ENCODE measurements at places on chromosomes 1 and 21.

- no peak for DNase-seq
These were observed 34.4 kb upstream of the ROR1 start for GRCh38 chr1:63739452-63739851.

DNA sequence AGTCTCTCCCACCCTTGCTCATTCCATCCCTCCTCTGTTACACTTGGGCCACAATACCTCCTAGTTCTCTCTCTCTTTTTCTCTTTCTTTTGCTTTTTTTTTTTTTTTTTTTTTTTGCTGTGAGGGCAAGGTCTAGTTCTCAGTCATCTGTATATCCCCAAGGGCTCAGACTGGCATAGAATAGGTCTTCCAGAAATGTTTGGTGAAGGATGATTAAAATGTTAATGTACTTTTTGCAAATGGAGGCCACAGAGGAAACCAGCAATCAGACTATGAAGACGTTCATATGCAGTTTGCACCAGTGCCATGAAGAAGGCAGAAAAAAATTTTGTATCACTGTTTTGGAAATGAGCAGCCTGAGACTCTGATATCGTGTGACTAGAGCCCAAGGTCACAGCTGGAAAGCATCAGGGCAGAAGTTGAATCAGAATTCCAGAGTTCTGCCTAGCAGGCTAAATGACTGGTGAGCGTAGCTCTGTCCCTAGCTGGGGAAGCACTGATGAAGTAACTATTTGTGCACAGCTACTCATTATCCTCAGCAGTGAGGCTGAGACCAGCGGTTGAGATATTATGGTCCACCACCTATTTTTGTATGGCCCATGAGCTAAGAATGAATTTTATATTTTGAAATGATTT is 186.5 kb downstream of the TGFBR3 start:
- DNase-seq, result no peak

DNA sequence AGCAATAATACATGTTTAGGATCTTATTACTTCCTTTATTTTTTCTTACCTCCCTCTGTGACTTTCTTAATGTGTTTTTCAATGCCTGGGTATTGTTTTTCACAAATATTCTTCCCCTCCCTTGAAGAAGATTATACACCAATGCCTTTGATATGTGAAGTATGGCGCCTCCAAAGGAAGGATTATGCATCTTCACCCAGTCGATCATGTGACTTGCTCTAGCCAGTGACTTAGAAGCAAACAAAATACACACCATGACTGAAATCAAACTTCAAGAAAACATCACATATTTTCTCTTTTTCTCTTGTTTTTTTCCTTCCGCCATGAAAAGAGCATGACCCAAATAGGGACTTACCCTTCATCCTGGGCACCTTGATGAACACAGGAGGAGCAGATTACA is 297.1 kb downstream of the NCAM2 start:
- no peak for DNase-seq

DNA sequence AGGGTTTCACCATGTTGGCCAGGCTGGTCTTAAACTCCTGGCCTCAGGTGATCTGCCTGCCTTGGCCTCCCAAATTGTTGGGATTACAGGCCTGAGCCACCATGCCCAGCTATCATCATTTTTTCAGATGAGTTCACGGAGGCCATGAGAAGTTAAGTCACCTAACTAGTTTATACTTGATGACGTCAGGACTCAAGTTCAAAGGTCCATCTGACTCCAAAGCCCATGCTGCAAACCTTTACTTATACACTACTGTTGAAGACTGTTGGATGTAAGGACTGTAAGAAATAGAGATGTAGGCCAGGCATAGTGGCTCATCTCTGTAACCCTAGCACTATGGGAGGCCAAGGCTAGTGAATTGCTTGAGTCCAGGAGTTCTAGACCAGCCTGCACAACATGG is 40.8 kb upstream of the STMN1 start:
- no peak for DNase-seq

DNA sequence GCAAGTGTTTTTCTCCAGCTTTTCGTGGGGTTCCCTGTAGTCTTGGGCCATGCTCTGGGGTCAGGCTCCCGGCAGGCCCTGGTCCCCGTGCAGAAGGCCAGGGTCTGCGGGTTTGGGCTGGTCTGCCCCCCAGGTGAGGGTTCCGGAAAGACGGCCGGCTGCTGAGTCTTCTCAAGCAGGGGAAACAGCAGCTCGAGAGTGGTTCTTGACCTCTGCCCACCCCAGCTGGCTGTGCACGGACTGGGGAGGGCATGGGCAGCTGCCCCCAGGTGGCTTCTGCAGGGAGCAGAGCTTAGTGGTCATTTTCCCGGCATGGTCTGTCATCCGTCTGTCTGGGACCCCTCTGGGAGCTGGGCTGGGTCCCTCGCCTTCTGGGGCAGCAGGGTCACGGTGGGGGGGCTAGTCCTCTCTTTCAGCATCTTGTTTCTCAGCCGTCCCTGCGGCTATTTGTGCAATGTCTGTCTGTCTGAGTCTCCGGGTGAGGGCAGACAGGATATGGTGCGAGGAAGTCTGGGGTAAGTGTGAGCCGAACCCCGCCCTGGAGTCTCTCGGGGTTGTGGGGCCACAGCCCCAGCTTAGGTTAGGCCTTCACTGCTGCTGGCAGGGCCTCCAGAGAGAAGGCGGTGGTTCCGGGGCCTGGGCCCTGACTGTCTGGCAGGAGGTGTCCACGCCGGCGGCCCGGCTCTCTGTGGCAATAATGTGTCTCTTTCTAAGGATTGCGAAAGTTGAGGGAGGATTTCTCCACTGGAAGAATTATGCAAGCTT is 6.1 kb downstream of the SKI start:
- no peak for DNase-seq

DNA sequence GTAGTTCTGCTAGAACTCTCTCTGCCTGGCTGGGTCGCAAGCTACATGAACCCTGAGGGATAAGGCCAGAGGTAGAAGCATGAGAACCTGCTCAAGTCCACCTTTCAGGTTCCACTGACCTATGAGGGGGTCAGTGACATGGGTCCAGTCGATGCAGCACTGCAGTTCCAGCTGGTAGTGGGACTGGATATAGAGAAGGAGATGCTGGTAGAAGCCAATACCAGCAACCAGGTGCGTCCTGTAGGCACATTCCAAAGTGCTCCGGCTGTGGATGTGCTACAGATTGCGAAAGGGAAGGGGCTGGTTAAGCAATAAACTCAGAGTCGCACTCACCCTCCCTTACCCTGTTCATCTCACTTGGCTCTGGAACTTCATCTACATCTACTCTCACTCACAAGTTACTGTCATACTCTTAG is 5.7 kb downstream of the SMG5 start:
- DNase-seq, result no peak

GRCh38 chr1:233331676-233332519 is 4.4 kb downstream of the MAP3K21 start:
- DNase-seq, result no peak

DNA sequence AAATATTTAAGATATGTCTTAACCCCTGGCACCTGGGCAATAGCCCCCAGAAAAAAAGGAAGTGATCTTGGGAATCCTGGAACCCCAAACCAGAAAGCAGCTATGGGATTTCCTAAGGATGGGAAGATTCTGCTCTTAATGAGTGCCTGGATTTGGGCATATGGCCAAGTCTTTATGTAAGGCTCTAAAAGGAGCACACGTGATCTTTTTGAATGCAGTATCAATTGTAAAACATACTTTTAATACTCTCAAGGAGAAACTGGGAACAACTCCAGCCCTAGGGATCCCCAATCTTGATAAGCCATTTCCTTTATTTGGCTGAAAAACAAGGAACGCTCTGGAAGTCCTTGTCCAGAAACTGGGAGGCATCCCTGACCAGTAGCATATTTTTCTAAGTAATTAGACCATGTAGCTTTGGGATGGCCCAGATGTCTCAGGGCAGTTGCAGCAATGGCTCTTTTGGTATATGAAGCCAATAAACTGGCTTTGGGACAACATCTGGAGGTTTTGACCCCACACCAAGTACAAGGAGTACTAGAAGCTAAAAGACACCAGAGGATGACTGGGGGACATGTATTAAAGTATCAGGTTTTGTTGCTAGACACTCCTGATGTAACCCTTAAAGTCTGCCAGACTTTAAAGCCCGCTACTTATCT is 80.9 kb upstream of the KIAA0040 start:
- DNase-seq, result no peak

- DNase-seq, result no peak
These were observed 23.8 kb downstream of the PTPRF start for GRCh38 chr1:43554444-43554992.

GRCh38 chr1:228652116-228652515 is 83.2 kb upstream of the RHOU start:
- DNase-seq, result no peak

- DNase-seq, result no peak
These were observed 3.5 kb upstream of the PIGV start for GRCh38 chr1:26784023-26784871.

DNA sequence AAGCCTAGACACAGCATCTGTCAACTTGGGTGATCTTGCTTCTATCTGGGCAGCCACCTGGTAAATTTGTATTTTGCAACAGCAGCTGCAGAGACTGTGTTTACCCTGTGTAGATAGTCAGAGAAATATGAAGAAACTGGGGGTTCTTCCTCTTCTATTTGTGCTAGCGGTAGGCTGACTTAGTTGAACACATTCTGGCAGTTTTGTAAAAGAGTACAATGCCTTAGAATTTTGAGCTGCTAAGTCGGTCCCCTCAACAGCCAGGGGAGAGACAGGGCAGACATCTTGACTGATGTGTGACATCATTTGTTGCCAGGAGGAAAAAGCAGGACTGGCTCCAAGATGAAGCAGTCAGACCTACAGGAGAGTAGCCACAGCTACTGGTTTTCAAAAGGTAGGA is 53.7 kb downstream of the KCNJ6 start:
- no peak for DNase-seq

DNA sequence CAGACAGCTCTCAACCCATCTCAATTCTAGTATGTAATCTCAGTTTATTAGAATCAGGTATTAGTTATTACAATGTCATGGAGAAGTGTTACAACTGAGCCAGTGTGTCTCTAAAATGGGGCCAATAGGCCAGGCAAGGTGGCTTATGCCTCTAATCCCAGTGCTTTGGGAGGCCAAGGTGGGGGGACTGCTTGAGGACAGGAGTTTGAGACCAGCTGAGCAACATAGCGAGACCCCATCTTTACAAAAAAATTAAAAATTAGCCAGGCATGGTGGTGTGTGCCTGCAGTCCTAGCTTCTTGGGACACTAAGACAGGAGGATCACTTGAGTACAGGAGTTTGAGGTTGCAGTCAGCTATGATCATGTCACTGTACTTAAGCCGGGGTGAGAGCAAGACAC is 104.9 kb downstream of the BCAR3 start:
- DNase-seq, result no peak

GRCh38 chr1:226674892-226675714 is 64.0 kb downstream of the ITPKB start:
- DNase-seq, result no peak

DNA sequence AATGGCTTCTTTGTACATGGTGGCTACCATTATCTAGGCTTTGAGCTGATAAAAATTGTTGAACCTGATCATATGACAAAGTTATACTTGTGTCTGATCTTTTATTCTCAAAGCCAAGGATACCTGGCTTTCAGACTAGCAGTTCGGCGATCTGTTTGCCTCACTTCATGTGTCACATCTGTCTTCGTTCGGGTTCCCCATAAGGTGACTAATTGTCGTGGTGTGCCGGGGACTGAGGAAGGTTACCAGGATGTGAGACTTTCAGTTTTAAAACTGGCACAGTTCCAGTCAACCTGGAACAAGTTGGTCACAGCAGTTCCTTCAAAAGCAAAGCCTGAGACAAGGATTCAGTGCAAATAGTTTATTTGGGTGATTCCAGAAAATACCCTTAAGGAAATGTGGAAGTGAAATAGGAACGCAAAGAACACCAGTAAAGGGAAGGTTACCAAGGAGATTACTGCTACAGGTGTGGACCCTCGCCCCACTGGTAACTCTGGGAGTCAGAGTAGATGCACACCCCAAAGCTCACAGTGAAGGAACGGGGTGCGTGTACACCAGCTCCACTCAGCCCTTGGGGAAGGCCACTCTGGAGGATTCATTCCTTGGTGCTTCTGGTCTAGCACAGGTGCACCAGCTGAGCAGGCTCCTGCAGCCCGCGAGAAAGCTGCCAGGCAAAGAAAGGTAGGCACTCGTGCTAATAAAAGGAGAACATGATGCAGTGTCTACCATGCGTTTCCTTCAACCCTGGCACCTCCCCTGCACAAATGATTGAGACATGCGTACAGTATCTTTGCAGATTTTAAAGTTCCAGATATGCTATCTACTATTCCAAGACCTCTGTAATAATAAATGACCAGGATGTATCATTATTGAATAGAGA is 69.0 kb downstream of the VWA5B1 start:
- DNase-seq, result no peak

DNA sequence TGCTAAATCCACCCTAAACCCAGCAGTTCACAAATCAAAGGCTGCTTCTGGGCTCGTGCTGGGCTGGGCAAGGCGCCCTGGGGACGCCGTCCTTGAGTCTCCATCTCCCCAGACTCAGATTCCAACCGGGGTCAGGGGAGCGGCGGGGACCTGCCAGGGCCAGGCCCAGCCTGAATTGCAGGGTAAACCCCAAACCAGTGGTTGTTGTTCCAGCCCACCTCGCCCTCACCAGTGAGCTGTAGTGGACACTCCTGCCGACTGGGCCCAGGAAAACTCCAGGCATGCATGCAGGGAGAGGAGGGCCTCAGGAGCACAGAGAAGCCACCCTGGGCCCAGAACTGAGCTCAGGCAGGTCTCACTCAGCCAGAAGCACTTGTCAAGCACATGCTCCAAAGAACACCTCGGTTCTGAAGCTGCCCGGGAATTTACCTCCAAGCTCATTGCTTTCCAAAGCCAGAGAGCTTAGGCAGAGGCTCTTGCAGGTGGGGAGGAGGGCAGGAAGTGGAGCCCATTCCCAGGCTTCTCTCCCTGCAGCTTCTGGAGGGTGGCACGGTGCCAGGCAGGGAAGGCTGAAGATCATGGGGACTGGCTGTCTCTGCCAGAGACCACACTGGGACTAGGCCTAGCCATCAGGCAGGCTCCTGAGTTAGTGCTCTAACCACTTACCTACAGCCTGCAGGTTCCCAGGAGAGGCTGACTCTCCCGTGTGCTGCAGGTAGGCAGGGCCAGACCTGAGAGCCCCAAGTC is 437.0 kb downstream of the MATN1 start:
- no peak for DNase-seq

- DNase-seq, result no peak
These were observed 382.3 kb downstream of the PRDM2 start for GRCh38 chr1:14082331-14082730.

- no peak for DNase-seq
These were observed 22.1 kb downstream of the RIPPLY3 start for GRCh38 chr21:37028570-37028969.

- no peak for DNase-seq
These were observed 586 bp downstream of the CHI3L2 start for GRCh38 chr1:111227851-111228747.
